Skeletal muscle cell (primary cell): ENCODE measurements at places on chromosomes 2 and 18.

DNA sequence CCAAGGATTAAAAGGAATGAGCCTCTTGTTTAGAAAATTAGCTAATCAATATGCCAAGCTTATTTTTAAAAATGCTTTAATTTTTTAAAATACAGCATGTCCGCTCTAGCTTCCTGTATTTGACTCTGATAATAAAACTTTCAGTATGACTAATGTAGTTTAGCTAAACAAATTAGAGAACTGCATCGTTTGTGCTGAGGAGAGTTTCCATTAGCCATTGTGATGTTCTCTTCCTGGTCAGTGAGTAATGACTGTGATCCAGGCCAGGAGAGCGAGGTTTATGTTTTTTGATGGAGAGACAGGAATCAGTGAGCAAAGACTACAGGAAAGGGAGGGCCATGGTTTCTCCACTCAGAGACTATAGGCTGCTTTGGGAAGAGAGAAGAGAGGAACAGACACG is 237.2 kb upstream of the ETAA1 start:
- no peak for DNase-seq

- DNase-seq, result no peak
These were observed 8.1 kb downstream of the AOX1 start for GRCh38 chr2:200593905-200594304.

- DNase-seq, result no peak
These were observed 133.7 kb upstream of the RASGRP3 start for GRCh38 chr2:33342705-33343104.

GRCh38 chr2:71891719-71892422 is 255.8 kb downstream of the CYP26B1 start:
- DNase-seq, result no peak

GRCh38 chr2:27952070-27952469 is 61.5 kb downstream of the BABAM2 start:
- DNase-seq, result no peak

DNA sequence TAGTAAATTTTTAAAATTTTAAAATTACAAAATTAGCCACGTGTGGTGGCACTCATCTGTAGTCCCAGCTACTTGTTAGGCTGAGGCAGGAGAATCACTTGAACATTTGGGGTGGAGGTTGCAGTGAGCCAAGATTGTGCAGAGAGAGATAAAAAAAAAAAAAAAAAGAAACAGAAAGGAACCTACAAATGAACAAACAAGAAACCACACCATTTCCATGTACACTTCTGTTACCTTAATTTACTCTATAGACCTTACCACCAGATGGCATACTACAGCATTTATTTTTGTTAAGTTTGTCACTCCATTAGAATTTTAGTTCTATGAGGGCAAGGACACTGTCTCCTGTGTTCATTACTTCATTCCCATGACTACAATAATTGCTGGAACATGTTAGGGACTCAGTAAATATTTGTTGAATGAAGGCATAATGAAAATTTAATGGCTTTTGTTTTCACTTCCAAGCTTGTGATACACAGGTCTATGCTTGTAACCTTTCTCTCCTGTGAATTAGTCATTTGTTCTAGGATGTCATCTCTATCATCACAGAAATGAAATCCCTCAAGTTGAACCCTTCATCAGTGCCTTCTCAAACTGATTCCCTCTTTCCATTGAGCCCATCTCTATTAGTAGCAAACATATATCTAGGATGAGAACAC is 76.0 kb downstream of the ARHGAP15 start:
- no peak for DNase-seq

GRCh38 chr18:76388891-76389423 is 106.1 kb downstream of the ZNF516 start:
- no peak for DNase-seq

- DNase-seq, result no peak
These were observed 284.1 kb downstream of the PID1 start for GRCh38 chr2:228986961-228987360.

GRCh38 chr2:199570934-199571333 is 113.2 kb upstream of the SATB2 start:
- DNase-seq, result no peak

DNA sequence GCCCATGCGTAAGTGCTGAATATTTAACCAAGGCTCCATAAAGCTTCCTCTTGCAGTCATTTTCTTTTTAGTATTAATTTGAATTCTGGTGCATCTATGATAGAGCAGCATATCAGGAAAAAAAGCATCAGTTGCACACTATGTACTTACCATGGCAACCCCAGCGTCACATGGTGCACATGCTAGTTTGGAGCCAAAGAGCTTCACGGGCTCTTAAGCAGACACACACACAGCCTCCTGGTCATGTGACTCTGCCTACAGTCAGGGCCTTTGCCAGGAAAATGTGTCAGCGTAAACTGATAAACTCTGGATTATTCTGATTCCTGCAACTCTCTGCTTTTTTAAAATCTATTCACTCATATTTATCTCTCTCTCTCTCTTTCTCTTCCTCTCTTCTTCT is 30.2 kb downstream of the NYAP2 start:
- no peak for DNase-seq
